ENCODE measurements at places on chromosomes 12 and 14. TPM values are rescaled to one million over a fixed set of nuclear protein-coding genes. Genes with fewer than 3 reads are reported as not detected.

- no peak for DNase-seq
Measured at GRCh38 chr12:94994312-94994711, 9.2 kb downstream of the NDUFA12 start.

DNA sequence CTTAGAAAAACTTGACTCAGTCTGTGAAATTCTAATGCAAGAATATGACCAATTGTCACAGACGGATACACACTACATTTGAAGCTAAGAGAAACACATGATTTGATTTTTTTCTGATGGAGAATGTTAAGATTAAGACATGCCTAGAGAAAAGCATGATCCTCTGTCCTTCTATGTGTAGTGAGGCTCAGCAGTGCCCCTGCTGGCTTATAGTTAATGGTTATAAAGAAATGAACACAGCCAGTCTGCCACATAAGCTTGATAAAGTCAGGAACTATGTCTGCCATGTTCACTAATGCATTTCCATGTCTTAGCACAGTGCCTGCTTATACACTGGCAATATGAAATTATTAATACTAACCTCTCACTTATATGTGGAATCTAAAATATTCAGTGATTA is 168.1 kb upstream of the DAAM1 start:
- no peak for DNase-seq

DNA sequence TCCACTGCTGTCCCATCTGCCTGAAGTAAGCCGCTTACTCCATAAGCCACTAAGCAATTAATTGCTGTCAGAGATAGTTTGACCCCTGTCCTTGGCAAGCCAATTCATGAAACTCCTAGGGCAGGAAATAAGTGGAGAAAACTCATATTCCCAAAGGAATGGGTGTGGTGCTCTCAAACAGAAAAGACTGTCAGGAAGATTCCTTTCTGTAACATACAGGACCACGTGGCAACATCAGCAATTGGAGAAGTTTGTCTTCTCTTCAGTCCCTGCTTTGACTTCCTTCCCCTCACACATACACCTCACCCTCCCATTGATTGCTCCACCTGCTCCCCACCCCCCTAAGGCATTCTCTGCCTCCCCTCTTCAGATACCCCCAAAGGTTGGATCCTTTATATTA is 36.2 kb upstream of the MDM1 start:
- no peak for DNase-seq

- DNase-seq = no peak
Measured at GRCh38 chr12:65827827-65828231, 3.5 kb downstream of the HMGA2 start.

- DNase-seq = no peak
Measured at GRCh38 chr14:105709281-105710118, 183.1 kb downstream of the TMEM121 start.

GRCh38 chr14:101239065-101239464 is 322.2 kb upstream of the DIO3 start:
- no peak for DNase-seq

GRCh38 chr12:17215759-17216570 is 610.0 kb upstream of the LMO3 start:
- no peak for DNase-seq

DNA sequence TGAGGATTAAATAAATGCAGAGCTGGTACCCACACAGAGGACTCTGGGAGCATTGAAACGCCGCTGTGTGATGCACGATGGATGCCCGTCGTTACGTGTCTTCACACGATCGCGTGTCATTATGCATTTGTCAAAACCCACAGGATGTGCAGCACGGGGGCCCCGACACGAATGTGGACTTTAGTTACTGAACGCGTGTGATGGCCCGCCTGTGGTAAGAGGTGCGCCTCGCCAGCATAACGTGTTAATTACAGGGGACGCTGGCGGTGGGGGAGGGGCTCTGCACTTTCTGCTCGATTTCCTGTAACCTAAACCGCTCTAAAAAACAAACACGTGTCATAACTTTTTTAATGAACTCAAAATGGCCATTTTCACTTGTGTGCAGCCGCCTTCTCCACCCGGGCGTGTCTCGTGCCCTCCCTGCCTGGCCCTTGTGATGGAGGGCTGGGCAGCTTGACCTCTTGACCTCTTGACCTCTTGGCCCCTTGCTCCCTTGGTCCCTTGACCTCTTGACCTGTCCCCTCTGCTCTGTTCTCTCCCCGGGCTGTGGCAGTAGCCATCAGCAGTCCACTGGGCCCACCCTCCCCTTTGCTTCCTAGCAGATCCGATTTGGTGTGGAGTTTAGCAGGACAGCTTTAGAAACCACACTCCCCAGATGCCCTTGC is 33.7 kb upstream of the GALNT9 start:
- DNase-seq = no peak

Gene CIPC
- 44.8 TPM for total RNA-seq

Gene CMKLR1
- 1.2 TPM for total RNA-seq

Gene LRIG3
- total RNA-seq = 10.6 TPM

Gene ESPL1
- 1.2 TPM for total RNA-seq

Measured in frontal cortex (tissue), 4 donors.